ENCODE measurements at places on chromosomes 7 and 10.

DNA sequence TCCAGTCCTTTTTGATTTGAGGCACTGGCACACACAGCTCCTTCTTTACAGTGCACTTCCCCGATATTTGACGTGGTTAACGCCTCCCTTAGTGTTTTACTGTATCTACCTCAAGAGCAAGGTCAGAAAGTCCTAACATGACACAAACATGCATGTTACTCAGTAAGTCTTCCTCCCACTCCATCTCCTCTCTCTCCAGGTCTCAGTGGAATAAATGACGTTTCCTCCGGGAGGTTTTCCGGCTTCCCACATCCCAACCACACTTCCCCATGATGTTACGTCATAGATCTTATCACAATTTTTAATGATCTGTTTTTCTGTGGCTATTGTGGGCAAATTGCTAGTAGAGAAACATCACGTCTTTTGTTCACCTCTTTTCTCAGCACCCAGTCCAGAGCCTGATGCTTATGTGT, 165.7 kb downstream of the PTPN20 start:
- DNase-seq, result no peak

- no peak for DNase-seq
Measured at GRCh38 chr10:129191797-129192196, 275.2 kb upstream of the MGMT start.

- DNase-seq, result no peak
Measured at GRCh38 chr7:24652251-24652939, 79.1 kb downstream of the PALS2 start.

GRCh38 chr7:46099076-46099475, 178.0 kb upstream of the IGFBP3 start:
- DNase-seq, result no peak

Data from activated T-helper 1 cell treated with anti-CD3 and anti-CD28 coated beads, Interleukin-2, amount 50 U/mL, for 16 hours (primary cell).